T-helper 17 cell (primary cell): ENCODE measurements at places on chromosomes 1 and 21.

DNA sequence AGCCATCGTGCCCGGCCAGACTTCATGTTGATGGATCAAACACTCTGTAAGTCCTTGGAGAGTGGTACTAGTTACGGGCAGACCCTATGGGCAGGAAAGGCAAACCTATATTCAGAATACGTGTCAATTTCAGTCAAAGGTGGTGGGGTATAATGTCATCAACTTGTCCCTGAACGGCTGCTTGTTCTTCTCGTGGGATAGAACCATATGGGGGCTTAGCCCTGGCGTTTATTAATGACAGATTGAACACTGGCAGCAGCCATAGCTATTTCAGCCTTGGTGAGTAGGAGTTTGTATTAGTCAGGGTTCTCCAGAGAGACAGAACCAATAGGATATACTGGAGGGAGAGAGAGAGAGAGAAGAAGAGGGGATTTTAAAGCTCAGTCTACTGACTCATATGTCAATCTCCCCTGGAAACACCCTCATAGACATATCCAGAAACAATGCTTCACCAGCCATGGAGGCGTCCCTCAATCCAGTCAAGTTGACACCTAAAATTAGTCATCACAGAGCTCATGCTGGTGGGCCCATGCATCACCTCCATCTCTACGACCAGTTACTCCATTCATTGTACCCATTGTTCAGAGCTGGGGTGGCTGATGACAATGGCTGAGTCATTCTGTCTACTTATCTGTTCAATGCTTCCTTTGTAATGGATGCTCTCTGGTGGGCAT, 16.1 kb upstream of the AQP10 start:
- DNase-seq, result no peak

- DNase-seq, result no peak
Observed at GRCh38 chr1:1069711-1070676, 4.1 kb downstream of the RNF223 start.

DNA sequence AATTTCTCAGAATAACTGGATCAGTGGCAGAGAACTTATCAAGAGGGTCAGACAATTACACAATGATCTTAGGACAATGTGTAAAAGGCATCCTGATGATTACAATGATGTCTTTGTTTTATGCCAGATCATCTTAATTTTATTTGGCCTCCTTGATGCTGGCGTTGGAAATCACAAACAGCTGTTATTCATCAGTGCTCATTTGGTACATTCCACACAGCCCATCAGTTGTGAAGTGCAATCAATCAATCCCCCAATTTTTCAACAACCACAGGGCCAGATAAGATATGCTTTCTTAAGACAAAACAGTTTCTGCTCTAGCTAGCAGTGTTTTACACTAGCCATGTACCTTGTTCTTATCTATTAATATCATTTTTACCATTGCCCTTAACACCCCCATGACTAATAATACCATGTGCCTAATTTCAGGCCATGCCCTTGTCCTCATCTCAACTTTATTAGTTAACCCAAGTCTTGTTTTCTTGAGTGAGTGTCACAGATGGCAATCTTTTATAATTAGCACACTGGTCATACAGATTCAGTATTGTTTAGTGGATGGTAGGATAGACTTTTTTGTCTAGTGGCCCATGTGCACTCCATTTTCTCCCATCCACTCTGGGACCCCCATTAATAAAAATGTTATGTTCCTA, 40.8 kb upstream of the COL24A1 start:
- DNase-seq, result no peak

GRCh38 chr1:186534401-186534800, 73.5 kb upstream of the PDC start:
- no peak for DNase-seq

DNA sequence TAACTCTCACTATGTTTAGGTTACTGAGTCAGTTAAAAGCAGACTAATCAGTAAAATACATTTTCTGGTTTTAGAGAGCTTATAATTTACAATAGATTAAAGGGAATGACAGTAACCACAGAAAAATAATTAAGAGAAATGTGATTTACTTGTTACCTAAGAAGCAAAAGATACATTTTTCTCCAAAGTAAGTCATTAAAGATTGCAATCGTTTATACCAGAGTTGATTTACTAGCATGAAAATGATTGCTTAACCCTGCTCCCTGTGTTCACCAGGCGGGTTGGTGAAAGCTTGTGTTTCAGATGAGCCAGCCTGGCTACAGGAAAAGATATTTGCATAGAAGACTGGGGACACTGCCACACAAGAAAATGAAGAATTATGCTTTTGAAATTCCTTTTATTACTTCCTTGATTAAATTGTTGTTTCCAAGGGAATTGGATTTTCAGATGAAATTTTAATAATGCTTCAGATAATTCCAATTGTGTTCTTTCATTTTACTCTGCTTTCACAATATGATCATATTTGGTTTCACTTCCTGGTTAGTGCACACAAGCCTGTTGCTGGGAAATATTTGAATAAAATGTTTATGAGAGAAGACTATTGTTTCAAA, 27.9 kb downstream of the LRRC8B start:
- no peak for DNase-seq

DNA sequence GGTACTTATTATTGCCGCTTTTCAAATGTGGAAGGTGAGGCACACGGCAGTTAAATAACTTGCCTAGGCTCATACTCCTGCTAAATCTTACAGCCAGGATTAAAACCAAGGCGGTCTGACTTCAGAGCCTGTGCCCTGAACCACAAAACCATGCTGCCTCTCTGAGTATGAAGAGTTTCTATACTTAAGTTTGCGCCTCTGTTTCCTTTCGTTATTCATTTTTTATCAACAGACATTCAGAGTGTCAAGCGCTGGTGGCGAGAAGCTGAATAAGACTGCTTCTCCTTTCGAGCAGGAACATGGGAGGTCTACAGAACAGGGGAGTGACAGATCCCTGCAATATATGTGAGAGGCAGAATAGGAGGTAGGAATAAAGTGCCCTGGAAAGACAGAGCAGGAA, 96.0 kb upstream of the DUSP10 start:
- no peak for DNase-seq

- DNase-seq, result no peak
Observed at GRCh38 chr1:231611111-231611510, 15.5 kb upstream of the DISC1 start.

DNA sequence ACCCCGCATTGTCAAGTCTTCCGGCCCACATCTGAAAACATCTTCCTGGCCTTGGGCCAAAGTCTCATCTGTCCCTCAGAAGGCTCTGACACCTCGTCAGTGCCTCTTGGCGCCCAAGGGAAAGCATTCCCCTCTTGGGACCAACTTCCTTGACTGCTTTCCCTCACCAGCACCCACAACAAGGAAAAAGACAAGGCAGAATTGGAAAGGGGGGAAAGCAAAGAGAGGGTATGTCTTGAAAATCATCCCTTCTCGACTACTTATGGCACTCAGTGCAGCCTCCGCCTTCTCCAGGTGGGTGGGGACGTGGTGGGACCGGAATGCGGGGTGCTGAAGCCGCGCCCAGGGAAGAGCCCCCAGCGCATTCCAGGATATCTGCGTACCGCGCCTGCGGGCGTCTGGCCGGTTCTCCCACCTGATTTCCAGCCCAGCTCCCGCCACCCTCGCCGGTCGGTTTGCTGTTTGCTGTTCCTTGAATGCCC, 554 bp upstream of the SLC39A1 start:
- DNase-seq, result no peak

GRCh38 chr1:212607913-212608391, 609 bp upstream of the ATF3 start:
- DNase-seq, result no peak

GRCh38 chr1:201307760-201308499, 24.6 kb downstream of the PKP1 start:
- DNase-seq, result no peak

DNA sequence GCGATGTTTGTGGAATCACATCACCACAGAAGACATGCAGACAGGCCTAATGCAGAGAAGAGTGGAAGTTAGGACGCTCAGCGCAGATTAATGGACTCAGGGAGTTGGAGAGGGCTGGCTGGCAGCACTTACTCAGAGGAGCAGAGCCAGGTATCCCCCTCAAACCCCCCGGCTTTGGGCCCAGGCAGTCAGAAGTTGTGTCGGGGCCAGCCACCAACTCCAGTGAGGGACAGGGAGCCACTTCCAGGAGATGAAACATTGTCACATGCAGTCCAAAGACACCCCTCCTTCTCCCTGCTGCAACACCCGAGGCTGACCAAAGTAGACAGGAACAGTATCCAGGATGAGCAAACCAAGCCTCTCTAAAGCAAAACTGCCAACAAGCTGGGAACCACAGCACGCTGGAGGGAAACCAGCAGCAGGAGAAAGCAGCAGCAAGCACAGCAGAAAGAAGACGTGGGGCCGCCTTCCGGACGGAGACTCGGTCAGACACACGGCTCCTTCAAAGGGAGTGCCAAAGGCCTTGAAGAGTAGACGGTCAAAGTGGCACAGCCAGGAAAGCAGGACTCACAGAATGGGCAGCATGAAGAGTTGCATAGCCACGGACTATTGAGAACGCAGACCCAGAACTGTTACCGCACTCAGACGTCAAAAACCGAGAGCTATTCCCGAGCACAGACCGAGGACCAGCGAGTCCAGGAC, 149.3 kb downstream of the PCBP3 start:
- no peak for DNase-seq

DNA sequence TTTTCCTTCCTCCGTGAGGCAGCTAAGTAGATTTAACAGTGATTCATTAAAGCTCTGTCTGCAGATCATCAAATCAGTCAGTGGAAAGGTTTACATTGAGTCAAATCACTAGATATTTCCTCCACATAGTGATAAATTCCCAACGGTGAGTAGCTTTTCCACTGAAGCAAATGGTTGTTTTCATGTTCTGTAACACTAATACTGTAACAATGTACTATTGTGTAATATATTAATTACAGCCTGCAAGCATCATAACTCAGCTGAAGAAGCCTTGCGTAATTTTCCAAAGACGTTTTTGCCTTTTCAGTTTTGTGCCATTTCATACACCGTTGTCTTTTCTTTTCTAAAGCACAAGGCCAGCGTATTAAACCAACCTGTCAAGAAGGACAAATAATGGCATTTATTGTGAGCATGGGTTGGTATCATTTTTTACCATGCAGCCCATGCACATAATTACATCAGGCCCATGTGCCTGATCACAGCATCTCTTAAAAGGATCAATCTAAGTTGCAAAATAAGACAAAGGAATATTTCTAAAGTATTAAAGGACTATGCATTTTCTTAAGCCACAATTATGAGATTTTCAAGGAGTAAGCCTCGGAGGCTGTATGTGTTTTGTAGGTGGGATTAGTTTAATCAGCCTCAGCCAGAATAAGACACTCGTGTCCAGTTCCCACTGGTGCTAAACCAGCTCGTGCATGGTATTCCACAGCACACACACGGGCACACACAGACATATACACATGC, 16.7 kb upstream of the PDE9A start:
- no peak for DNase-seq

GRCh38 chr1:231393668-231394067, 28.4 kb downstream of the EGLN1 start:
- DNase-seq, result no peak

DNA sequence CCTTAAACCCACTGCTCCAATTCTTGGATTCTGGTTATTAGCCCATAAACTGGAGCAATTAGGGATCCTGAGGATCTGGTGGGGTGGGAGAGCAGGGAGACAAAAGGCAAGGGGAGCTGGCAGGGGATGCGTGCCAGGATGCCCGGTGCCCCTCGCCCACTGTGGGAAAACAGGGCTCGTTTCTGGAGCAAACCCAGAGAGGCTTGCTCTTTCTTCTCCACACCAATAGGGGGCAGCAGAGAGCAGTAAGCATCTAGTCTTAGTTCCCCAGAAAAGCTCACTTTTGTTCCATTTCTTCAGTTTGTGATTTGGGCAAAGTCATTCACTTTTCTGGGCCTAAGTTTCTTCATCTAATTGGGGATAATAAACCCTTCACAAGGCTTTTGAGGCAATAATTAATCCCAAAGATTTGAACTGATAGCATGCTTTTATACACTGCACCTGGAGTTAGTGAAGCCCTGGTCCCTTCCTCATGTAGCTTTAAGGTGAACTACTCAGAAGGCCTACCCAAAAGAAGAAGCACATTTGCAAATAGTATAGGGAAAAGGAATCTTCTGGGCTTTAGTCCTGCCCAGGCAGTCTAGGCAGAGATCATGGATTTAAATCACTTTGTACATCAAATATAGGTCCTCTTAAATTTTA, 160.6 kb upstream of the USP24 start:
- no peak for DNase-seq

DNA sequence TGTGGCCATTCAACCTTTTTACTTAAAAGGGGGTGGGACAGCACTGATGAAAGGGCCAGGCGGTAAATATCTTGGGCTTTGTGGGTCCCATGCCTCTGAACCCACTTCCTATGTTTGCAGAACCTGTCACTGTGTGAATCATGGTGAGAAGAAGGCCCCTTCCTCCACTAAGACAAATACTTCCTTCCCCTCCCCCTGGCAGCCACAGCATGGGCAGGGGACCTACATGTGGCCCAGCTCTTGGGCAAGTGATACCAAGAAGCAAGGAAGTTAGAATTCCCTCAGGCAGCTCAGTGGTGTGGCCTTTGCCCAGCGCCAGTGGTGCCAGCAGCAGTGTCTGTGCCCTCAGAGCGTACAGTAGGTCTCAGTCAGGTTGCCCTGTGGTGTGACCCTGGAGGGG, 168.6 kb downstream of the TRIM33 start:
- DNase-seq, result no peak

- DNase-seq, result no peak
Observed at GRCh38 chr1:218171302-218171893, 113.7 kb upstream of the RRP15 start.

DNA sequence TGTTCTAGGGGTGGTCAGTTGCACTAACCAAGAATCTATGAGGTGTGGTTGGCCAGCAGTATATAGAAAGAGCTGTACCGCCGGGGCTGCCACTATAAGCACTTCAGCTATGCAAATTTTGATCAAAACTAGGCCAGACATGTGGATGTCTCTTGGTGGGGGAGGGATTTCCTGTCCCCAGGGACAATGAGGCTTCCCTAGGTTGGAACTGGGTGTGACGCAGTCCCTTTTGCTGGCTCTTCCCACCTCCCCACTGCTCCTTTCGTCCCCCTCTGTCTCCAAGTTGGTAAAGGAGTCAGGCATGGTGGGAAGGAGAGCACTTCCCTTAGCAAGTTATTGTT, 13.6 kb downstream of the SDCCAG8 start:
- no peak for DNase-seq

DNA sequence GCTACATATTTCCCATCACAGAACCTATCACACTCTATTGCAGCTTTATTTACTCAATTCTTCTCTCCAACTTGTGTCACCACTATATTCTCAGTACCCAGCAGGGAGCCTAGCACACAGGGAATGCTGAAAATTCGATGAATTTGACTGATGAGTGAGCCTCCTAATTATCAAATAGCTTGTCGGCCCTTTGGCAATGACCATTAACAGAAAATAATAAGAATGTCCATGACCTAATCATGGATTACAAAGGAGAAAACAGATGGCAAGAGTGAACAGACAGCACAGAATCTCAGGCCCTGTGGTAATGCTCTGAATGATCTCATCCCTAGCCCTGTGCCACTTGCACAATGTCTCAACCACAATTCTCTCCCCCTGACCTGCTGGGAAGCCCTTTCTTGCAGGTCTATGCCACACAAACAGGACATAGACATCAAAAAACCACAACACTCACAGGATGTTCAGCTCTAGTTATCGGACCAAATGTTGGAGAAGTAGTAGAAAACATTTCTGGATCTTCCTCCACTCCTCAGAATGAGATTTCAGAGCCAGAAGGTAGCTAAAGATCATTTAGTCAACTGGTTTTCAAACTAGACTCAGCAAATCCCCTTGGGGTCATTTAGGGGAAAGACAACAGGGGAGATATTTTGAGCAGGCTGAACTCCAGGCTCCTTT, 68.4 kb downstream of the LUZP1 start:
- DNase-seq, result no peak
